ENCODE measurements at places on chromosomes 12 and 14. TPM values are rescaled to one million over a fixed set of nuclear protein-coding genes. Genes with fewer than 3 reads are reported as not detected.

The BDKRB1 gene
- total RNA-seq = 0.12 TPM

The LRFN5 gene
- total RNA-seq = 19.6 TPM

The SDR9C7 gene
- not detected for total RNA-seq

The PARPBP gene
- total RNA-seq = 1.1 TPM

The KRT7 gene
- 6.3 TPM for total RNA-seq

The TTC8 gene
- 41.3 TPM for total RNA-seq

The MGP gene
- total RNA-seq = 5,324 TPM

The SSPN gene
- 7.2 TPM for total RNA-seq

The CMKLR1 gene
- 0.50 TPM for total RNA-seq

The SLC4A8 gene
- 0.06 TPM for total RNA-seq

The HOXC5 gene
- total RNA-seq = not detected

The GLS2 gene
- not detected for total RNA-seq

The SYNDIG1L gene
- not detected for total RNA-seq

The RECQL gene
- total RNA-seq = 27.1 TPM

The RND1 gene
- 0.39 TPM for total RNA-seq
